ENCODE measurements at places on chromosomes 1 and 21.

DNA sequence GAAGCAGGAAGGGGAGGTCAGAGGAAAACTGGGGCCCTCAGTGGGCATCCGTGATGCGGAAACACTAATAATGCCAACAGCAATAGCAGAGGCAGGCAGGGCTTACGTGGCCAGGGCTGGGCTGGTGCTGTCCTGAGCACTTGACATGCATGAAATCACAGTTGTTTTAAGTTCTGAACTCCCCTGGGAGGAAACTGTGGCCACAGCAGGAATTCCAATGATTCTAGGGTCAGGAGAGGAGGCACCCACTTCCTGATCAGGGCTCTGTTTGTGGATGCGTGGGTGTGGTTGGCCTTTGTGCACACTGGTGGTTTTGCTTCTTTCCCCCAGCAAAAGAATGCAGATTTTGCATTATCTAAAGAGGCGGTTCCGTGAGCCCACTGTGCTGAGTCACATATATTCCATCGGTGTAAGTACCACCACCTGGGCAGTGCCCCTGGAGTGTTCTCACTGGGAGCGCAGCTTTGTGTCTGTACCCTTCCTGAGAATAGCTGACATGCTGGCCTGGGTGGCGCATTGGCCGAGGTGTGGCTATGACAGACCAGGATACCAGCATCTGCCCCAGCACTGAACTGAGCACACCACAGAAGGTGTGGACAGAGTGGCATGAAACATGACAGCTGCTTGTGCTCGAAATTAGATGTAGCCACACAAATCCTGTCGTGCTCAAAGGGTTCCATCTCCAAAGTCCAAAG, 71.0 kb downstream of the PDE9A start:
- no peak for DNase-seq

DNA sequence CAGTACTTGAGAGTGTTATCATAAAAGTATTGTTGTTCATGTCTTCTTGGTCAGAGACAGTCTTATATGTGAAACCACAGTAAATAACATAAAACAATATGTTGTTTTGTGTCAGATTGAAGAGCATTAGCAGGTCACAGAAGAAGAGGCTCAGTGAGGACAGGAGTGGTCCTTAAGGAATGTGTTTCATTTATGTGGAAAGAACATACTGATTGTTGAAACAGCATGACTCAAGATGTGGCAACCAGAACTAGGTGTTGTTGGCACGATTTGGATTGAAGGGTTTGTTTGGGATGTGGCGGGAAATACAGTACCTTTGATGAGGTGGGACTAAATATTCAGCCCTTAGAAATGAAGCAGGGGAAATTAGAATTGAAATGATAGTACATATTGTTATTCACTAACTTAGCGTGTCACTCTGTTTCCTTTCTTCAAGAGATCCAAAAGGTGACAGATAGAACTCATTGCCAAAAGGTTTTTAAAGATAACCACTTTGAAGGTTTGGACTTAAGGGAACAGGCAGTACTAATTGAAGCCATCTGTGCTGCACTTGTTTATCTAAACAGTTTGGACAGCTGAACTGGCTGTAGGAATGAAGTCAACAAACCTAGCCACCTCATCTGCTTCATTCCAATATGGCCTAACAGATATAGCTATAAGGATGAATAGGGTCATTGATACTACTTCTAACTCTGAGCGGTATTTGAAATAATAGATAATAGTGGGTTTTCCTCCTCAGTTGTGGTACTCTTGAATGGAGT, 14.4 kb downstream of the RALGPS2 start:
- DNase-seq = no peak

GRCh38 chr1:88327391-88328267, 356.4 kb upstream of the PKN2 start:
- no peak for DNase-seq

DNA sequence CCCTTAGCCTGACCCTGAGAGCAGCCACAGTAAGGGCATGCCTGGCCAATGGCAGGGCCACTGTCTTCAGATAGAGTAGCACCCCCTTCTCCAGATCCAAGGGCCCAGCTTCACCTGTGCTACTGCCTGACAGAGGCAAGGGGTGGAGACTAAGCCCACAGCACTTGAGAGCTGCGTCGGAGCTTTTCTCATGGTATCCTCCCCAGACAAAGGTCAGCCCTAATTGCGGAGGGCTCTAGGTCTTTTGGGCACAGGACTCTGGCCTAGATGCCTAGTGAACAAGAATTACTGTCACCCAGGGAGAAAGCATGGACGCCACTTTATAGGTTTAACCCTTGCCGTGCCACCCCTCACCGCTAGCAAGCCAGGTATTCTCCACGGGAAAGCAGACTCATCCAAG, 15.1 kb downstream of the KCNC4 start:
- DNase-seq = no peak

DNA sequence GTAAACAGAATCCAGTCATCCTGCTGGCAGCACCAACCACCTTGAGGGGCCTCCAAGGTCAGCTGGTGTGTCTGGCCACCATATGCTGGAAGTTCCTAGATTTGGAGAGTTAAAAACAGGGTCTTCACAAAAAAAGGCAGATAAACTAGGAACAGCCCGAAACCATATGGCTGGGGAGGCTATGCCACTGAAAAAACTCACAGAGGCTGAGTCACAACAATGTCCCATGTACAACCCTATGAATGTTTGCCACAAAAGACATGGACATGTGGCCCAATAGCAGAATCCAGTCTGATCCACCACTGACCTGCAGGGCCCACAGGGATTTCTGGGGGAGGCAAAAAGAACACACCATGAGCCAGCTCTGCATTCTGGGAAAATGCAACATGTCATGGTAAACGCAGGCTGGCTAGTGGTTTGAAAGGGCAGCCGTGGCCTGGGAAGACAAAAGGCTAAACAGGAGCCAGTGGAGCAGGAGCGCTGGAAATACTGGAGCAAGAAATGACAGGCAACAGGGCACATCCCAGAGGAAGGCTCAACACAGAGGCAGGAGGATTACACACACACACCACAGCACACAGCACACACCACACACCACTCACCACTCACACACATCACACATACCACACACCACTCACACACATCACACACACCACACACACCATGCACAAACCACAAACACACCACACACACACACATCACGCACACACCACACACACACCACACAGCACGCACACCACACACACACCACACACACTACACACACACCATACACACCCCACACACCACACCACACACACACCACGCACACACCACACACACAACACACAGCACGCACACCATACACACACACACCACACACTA, 55.4 kb downstream of the HSF2BP start:
- no peak for DNase-seq

- no peak for DNase-seq
Measured at GRCh38 chr21:26194811-26195251, 24.3 kb upstream of the APP start.

DNA sequence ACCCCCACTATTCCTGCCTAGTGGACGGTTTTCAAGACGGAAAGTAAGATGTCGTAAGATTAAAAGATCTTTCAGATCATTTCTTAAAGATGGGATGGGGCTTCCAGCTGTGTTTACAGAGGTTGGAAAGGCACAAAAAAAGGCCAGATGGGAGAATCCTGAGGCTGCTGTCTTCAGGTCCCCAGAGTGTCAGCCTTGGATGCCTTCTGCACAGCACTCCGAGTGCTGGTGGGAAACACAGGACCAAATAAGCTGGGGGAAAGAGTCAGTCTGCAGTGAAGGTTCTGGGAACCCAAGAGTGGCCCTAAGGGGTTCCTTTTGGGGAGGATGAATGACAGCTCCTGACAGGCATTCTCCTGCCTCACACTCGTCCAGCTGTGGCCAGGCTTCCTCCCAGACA, 96.5 kb downstream of the COLGALT2 start:
- DNase-seq = no peak

GRCh38 chr1:215055281-215055935, 27.1 kb upstream of the KCNK2 start:
- no peak for DNase-seq

- no peak for DNase-seq
Measured at GRCh38 chr21:21385404-21385803, 387.2 kb downstream of the NCAM2 start.
